ENCODE measurements at places on chromosomes 11 and 22.

DNA sequence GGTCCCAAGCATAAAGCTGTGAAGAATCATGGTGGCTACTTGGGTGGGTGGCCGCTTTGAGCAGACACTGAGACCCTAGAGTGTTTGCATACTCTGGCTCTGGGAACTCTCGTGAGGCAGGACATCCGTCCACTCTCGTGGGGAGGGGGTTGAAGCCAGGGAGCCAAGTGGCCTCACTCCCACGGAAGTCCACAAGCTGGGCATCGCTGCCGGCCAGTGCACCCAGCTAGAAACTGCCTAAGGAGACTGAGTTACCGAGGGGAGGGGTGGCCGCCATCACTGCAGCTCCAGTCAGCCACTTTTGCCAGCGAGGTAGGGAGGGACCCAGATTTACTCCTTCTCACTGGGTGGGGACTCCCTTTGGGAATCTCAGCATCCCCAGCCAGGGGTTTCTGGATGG is 20.5 kb downstream of the MRGPRX2 start:
- no peak for DNase-seq

DNA sequence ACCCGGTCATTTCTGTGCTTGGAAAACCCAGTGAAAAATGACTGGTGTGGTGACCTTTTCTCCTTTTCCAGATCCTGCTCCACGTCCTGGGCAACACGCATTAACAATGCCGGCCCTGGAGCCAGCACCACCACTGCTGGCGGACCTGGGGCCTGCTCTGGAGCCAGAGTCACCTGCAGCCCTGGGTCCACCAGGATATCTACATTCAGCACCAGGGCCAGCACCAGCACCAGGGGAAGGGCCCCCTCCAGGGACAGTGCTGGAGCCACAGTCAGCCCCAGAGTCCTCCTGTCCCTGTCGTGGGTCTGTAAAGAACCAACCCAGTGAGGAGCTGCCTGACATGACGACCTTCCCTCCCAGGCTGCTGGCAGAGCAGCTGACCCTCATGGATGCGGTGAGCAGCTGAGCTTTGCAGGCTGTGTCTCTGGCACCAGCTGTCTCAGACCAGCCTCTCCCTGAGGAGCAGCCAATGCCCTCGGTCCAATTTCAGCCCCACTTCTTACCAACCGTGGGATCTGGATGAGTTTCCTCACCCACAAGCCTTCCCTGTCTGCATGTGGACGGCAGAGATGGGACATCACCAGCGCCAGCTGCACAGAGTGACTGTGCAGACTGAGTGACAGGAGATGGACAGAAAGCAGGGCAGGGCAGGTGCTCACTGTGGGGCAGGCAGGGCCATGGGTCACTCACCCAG is 1.9 kb downstream of the RGL4 start:
- no peak for DNase-seq

GRCh38 chr22:37229012-37229804 is 14.9 kb downstream of the RAC2 start:
- DNase-seq, result no peak

GRCh38 chr22:19810381-19811201 is 44.1 kb downstream of the GNB1L start:
- no peak for DNase-seq

DNA sequence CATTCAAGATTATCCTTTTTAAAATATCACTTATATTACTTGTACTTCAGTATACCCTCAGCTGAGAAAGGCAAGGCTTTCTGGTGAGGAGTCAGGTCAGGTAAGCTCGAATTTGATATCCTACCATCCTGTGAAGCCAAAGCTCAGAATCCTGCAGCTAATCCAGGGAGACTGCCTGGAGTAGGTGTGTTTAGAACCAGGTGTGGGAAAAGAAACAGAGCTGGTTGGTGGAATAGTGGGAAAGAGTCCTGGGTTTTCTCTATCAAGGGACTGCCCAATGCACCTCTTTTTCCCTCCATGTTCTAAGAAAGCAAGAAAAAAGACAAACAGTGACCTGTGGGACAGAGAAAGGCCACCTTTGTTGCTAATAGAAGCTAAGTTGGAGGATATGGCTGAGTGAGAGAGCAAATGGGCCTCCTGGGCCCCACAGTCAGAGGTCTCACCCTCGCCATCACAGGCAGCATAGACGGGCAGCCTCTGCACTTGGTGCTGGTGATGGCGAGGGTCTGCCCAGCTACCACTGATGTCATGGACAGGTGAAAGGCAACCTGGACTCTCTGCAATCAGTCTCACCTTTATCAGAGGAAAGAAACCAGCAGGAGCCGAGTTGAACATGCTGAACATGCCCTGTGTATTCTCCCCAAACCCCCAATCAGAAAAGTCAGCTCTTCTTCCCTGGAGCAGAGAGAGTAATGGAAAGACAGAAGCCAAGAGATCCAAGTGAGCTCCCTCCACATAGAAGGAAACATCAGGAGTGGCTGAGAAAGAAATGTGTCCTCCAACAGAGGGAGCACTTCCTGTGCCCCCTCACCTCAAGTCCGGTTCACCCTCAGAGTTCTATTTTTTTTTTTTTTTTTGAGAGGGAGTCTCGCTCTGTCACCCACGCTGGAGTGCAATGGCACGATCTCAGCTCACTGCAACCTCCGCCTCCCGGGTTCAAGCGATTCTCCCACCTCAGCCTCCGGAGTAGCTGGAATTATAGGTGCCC is 491.3 kb downstream of the BUD13 start:
- DNase-seq, result no peak

DNA sequence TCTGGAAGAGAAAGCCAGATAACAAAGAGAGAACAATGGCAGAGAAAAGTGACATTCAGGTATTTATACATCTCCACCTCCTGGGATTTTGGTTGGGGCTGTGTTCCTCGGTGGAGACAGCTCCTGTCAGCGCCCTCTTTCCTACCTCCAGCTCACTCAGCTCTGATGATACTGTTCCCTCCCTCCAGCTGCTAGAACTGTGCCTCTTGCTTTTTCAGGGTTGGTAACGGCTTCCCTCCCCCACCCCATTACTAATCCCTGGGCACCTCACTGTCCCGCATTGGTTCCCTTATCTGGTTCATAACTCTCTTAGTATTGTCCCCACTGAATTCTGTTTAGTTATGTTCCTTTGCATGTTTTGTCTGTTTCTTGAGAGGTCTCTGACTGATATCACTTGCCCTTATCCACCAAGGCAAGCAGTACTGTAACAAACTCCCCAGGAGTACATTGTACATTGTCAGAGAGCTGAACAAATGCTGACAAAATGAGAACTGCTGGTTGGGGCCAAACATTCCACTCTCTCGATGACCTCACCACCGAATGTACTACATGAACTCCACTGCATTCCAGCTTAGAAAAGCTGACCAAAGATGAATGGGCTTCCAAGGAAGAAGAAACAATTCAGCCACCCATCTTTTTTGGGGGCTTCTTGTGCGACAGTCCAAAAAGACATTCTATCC is 5.7 kb upstream of the FBXO3 start:
- DNase-seq, result no peak

DNA sequence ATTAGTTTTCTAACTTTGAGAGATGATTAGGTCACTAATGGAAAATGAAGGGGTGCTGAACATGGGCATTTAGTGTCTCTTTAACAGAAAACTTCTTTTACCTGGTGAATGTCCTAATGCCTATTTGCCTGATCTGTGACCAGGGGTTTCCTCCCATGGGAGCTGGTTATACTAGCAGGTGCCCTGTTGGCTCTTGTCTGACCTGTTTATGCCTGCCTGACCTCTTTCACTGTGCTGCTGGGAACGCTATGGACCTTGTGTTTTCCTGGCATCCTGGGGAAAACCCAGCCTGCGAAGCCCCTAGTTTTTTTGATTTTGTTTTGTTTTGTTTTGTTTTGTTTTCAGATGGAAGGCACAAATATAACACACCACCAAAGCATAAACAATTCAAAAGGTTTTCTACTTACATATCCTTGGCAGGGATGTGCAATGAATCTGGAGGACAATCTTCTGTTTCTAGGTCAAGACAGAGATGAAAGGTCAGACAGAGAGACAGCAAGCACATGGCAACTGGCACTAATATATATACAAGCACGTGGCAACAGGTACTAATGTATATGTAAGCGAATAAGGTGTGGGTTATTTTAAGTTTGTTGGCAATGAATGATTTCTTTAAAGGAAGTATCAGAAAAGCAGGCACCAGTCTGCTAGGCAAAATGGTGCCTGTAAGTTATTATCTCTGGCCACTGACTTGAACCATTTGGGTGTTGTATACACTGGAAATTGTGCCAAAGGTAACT is 390.2 kb downstream of the LUZP2 start:
- no peak for DNase-seq

- DNase-seq, result no peak
Observed at GRCh38 chr11:696955-697491, 1.4 kb downstream of the TMEM80 start.

DNA sequence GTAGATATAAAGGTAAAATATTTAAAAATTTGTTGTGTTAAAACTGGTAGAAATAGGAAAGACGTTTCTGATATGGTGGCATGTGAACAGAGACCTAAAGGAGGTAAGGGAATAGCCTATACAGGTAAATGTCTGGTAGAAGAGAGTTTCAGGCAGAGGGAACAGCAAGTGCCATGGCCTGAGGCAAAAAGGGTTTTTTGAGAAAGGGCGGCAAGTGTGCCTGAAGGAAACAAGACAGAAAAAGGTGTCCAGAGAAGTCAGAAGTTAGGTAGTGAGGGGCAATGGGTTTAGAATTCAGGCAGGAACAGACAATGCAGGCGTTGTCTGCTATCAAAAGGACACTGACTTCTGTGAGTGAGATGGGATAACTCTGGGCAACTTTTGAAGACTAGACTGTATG is 339.7 kb downstream of the DYNC2H1 start:
- no peak for DNase-seq

DNA sequence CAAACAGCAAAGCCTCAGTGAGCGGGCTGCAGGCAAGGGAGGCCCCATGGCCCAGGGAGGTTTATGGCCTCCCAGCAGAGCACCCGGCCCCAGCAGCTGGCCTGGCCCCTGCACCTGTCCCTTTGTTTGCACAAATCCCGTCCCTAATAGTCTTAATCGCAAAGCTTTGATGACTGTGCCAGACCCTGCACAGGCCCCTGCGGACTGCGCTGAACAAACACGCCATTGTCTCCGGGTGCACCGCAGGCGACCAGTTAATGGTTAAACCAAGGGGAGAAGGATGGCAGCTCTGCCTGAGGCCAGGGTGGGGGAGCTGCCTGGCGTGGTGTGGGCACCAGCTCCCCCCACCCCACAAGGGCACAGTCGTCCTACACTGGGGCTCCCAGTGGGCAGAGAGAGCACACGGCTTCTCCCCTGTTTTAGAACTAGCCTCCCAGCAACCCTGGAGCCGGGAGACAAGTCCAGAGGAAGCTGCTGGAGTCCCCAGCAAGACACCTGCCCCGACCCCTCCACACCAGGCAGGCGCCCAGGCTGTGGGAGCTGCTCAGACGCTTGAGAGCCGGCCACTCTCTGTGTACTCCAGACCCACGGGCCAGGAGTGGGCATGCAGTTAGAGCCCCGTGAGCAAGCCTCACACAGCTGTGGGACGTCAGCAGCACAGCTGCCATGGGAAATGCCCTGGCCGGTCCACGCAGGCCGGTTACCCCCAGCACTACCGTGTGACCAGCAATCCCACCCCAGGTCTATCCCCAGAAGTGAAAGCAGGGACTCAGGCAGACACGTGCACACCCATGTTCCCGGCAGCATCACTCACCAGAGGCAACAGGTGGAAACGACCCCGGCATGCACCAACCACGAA is 39.7 kb upstream of the TH start:
- no peak for DNase-seq

- no peak for DNase-seq
Observed at GRCh38 chr11:66077927-66078326, 7.9 kb downstream of the PACS1 start.

- no peak for DNase-seq
Observed at GRCh38 chr11:1481483-1481825, 5.1 kb downstream of the MOB2 start.

DNA sequence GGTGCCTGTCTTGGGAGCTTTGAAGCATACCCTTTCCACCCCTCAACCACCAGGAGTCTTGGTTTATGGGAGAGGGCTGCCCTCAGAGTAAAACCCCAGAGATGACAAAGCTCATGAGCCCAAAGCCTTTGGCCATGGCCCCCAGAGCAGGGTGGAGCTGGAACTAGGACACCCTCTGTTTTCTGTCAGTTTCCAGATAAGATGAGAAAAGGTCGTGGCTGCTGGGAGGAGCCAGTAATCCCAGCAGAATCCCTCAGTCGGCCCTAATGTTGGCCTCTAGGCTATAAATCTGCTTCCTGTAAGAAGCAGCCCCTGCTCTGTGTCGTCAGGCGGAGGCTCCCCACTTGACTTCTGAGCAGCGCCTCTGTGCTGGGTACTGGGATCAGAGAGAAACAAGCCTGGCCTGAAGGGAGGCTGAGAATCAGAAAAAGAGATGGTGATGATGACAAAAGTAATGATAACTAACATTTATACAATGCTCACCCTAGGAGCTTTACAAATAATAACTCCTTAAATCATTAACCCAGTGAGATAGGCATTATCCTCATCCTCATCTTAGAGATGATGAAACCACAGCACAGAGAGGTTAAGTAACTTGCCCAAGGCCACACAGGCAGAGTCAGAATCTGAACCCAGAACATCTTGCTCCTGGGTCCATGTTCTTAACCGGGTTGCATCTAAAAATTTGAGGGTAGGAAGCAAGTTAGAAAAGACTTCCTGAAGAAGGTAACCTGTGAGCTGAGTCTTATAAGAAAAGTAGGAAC is 471.4 kb downstream of the SOX6 start:
- no peak for DNase-seq

DNA sequence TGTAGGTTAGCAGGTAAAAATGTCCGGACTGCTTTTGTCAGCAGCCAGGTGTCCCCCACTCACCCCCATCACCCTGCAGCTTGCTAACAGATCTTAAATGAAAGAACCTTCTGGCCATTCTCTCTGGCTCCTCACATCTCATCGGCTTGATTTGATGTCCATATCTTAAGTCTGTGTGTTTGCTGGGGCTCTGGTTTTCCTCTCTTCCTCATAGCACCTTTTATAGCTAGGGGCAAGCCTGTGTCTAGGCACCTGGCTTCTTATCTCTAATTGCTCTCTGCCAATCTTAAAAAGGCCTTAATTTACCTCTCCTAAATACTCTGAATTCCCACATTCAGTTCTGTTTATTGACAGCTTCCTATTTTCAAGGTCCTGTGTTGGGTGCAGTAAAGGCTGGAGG is 72.0 kb downstream of the ARHGAP42 start:
- DNase-seq, result no peak

GRCh38 chr11:83008581-83008923 is 63.1 kb downstream of the RAB30 start:
- no peak for DNase-seq

- no peak for DNase-seq
Observed at GRCh38 chr11:75570559-75571139, 8.6 kb downstream of the SERPINH1 start.

DNA sequence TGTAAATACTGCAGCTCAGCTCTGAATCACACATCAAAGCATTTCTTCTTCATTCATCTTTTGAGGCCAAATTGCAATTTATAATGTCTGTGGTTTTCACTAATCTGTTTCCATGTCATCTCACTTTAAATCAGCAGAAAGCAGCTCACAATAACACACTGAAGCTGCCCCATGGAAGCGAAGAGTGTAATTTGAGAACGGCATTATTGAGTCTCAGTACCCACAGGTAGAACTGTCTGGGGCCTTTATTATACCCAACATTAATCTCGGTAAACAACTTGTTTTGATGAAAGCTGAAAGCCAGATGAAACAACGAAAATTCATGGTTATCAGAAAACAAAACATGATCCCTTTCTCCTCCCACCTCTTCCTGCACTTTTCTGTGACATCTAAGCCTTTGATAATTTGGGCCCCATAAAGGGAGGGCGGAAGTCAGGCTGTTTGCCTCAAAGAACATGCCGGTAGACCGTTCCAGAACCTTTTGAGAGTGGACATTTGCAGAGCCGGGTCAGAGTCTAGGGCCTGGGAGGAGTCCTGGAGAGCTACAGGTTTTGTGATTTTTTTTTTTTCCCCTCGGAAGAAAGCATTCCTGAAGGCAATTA is 68.2 kb upstream of the SESN3 start:
- no peak for DNase-seq

GRCh38 chr11:19377881-19378280 is 137.1 kb upstream of the E2F8 start:
- no peak for DNase-seq
